ENCODE measurements at places on chromosomes 5 and 9.

- DNase-seq = no peak
These were observed 5.6 kb downstream of the MYO10 start for GRCh38 chr5:16930496-16930895.

DNA sequence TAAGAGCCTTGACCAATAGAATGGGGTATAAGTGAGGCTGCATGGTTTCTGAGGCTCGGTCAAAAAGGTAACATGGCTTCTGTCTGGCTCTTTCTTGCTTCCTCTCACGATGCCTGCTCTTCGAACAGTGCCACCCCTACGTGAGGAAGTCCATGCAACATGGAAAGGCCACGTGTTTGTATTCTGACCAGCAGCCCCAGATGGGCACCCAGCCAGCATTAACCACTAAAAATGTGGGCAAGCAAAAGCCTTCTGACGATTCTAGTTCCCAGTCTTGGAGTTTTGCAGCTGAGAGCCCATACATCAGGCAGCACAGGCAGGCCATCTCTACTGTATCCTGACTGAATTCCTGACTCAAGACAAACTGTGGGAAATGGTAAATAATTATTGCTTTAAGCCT lies 24.2 kb upstream of the NREP start:
- no peak for DNase-seq

DNA sequence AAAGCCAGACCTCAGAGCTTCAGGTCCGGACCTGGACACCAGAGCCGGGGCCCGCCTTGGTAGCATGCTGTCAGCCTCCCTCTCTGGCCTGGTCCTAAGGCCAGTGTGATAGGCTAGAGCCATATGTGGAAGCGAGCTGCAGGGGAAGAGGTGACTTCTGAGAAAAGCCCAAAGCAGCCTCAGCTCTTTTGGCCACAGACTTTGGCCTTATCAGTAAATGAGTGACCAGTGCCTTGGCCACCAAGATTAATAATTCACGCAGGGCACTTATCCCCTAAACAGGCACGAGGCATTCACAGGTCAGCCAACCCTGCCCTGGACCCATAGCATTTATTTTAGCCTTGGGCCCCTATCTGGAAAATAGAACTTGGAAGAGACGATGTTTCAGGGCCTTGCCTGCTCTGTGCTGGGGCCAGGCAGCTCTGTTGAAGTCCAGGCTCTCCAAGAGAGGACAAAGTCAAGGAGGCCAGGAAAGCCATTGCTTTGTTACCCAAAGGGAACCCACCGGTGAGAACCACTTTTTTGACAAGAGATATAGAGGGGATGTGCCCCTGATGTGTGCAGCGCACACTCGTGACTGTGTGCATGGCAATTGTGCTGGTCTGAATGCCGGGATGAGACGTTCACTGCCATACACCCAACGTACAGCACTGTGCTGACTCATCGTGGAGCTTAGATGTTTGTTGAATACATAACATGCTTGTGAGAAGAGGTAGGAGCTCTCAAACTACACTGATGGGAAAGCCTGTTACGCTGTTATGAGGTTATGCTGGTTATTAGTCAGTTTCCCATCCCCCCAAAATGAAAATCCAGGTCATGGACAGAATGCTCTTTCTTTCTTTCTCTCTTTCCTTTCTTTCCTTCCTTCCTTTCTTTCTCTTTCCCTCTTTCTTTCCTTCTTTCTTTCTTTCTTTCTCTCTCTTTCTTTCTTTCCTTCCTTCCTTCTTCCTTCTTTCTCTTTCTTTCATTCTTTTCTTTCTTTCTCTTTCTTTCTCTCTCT lies 5.0 kb upstream of the SLC34A1 start:
- no peak for DNase-seq

DNA sequence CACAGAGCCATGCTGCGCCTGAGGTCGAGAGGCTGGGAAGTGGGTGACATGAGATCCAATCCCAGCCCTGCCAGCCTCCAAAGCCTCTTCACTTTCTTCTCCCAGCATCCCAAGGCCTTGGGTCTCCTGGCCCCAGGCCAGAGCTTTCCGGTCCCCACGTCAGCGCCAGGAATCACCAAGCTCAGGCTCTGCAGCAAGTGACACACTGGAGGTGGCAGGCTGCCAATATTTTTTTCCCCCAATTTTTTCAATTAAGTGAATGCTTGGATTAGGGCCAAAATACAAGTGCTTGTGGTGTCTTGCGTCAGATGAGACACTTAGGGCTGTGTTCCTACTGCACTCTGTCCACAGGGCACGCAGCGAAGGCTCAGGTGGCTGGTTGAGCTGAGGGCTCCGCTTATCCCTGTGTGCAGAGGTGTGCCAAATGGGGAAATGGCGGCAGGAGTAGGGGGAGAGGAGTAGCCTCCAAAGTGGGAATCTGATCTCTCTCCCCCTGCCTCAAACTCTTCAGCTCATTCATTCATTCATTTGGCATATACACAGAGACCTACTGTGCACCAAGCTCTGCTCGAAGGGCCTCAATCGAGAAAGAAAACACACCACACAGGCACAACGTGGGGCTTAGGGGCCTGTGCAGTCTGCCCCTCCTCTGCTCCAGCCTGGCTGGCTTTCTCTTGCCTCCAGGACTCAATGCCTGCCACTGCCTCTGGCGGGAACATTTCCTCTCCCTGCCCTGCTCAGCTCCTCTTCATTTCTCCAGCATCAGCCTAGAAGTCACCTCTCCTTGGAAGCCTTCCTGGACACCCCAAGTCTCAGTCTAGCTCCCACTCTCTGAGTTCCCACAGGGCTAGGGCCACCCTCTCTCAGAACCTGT lies 16.6 kb downstream of the SH3PXD2B start:
- DNase-seq = no peak

DNA sequence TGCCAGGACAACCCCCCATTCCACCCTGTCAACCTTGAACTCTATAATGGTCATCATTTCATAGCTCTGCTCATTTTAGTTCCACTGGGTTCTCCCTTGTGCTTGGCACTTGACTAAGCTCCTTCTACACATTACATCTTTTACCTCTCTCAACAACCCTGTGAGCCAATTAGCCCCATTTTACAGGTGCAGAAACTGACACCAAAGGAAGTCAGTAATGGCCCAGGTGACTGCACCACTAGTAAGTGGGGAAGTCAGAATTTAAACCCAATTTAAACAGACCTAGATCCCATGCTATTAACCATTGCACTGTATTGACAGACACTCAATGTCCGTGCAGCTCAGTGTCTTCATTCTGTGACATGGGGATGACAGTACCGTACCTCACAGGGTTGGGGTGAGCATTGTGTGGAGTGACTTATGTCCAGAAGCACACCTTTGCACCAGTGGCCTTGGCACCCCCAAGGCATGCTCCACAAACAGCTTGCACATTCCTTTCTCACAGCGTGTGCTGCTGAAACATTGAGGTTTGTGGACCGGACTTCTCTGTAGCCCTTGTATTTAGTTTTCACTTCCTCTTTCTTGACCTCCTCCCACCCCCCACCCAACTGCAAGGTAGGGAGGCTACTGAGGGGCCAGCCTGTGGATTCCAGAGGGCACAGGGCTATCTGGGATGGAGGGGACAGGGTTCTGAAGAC lies 23.1 kb downstream of the IRF1 start:
- DNase-seq = no peak

GRCh38 chr9:87498046-87498810 lies 561 bp downstream of the DAPK1 start:
- no peak for DNase-seq

- DNase-seq = no peak
These were observed 39.2 kb downstream of the NADK2 start for GRCh38 chr5:36202521-36202961.

DNA sequence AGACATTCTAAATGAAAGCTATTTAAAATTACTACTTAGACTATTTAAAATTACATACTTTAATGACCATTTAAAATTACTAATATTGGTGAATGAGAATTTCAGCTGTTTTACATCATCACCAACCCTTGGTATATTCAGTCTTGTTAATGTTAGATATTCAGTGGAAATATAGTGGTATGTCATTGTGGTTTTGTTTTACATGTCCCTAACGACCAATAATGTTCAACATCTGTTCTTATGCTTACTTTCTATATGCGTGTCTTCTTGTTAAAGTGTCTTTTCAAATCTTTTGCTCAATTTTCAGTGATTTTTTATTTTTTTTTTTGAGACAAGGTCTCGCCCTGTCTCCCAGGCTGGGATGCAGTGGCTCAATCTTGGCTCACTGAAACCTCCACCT lies 279.3 kb upstream of the TARS1 start:
- no peak for DNase-seq

DNA sequence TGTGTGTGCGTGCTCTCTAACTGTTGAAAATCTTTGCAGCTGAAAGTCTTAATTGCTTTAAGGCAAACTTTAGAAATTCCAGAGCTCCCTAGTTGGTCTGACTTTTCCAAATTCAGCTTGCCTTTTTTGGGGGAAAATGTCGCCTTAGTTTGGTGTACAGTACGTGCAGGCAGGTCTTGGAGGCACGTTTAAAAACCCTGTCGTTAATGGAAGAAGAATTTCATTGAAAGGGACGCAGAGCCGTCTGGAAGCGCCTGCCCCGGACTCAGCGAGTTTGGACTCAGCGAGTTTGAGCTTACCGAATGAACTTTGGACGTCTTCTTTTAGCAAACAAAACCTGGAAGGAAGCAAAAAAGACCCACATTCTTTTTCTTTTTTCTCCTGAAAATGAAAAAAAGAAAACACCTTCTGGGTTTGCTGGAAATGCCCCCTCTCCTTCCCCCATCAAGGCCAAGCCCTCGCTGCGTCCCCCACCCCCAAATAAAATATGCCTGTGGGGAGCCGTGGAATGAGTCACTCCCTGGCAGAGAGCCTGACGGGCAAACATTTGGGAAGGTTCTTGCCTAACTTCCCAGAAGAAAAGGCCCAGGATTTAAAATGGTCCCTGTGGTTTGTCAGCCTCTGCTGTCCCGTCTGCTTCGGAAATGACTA lies 1.5 kb downstream of the NEK6 start:
- DNase-seq = no peak

- DNase-seq = no peak
These were observed 597.9 kb upstream of the ADAMTS16 start for GRCh38 chr5:4542145-4542778.

Measured in D721Med (cell line).